ENCODE measurements at places on chromosomes 12 and 14.

- peak; percentile 52 for DNase-seq
Observed at GRCh38 chr14:81164167-81164774, 56.5 kb downstream of the GTF2A1 start.

- no peak for DNase-seq
Observed at GRCh38 chr14:65179918-65180724, 77.8 kb upstream of the MAX start.

DNA sequence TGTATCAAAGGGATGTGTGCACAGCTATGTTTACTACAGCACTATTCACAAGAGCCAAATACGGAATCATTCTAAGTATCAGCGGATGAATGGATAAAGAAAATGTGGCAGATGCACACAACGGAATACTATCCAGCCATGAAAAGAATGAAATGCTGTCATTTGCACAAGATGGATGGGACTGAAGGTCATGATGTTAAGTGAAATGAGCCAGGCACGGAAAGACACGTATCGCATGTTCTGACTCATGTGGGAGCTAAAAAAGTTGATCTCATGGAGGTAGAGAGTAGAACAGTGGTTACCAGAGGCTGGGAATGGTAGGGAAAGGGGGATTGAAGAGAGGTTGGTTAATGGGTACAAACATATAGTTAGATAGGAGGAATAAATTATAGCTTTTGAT, 25.9 kb upstream of the ISM2 start:
- DNase-seq: no peak

GRCh38 chr14:100058777-100059437, 6.3 kb upstream of the EVL start:
- DNase-seq: no peak

DNA sequence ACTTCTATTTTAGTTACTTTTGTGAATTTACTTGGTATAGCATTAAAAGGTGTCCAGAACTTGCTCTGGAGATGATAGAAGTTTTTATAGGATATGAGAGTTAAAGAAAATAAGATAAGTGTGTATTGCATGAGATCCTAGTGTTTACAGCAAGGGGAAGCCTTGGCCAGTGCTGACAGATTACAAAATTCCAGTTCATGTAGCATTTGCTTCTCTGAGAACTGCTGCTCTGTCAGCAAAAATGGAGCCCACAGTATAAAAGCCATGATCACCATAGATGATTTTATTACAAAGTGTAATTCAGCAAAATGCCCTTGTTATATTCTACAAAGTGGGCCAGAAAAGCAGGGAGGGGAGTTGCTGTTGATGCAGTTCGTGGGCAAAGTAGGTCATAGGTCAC, 40.0 kb upstream of the ATF1 start:
- DNase-seq: no peak

GRCh38 chr14:44778604-44779003, 183.1 kb downstream of the KLHL28 start:
- DNase-seq: no peak

DNA sequence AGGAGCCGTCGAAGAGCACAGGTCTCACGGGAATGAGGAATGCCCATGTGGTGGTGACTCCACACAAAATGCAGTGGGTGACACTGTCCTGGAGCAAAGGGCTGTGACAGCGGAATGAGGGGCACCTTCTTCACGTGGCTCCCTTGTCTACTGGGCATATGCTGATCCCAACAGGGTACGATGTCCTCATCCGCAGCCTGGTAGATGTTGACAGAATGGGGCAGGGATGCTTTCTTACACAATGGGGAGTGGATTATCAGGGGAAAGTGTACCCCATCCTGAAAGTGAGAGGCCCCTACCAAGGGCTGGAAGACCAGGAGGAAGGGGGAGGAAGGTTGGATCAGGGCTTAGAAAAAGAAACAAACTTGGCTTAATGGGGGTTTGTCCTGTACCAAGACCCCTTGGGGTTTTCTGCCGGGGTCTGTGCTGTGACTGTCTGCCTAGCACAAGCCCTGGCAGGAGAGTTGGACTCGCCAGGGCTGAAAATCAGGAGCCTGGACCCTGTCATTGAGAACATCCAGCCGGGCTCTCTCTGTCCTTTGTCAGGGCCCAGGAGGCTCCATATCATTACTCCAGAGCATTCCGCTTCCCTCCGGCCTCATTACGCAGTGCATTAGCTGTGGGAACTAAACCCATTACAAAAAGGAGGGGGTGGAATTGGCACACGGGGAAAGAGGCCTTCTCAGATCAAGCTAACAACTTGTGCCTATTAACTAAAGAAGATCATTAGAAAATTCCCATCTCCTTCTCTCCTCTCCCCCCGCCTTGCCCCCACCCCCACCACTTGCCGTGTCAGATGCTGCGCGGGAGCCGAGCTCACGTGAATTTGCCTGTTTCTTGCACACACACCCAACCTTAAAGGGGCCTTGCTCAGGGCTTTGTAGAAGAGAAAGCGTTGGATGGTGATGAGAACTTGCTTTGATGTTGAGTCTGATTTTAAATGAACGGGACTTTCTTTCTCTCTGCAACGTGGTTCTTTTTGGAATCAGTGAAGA, 171.8 kb upstream of the PARP11 start:
- DNase-seq: no peak

- DNase-seq: no peak
Observed at GRCh38 chr14:49769171-49769570, 1.2 kb downstream of the KLHDC2 start.

- no peak for DNase-seq
Observed at GRCh38 chr14:84251411-84252115, 1278.4 kb upstream of the FLRT2 start.

GRCh38 chr12:77294016-77294415, 228.6 kb upstream of the E2F7 start:
- no peak for DNase-seq

DNA sequence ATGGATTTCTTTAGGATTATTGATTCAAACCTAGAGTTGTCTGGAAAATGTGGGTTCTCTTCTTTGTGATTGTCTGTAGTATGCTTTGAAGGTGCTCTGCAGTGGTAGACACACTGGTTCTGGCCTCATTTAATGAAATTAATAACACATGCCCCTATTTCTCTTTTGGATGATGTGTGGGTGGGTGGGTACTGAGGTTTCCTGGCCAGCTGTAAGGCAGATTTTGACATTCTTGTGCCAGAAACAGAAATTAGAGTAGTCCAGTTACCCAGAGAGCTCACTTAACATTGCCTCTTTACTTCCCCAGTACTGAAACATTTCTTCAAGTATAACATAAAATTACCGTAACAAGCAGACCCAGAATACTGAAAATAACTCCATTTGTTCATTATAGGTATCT, 14.4 kb downstream of the TSFM start:
- DNase-seq: no peak

- no peak for DNase-seq
Observed at GRCh38 chr14:33350366-33350990, 411.8 kb downstream of the NPAS3 start.

- no peak for DNase-seq
Observed at GRCh38 chr12:66697404-66697803, 18.5 kb upstream of the GRIP1 start.

GRCh38 chr14:68953196-68953555, 25.9 kb downstream of the ACTN1 start:
- DNase-seq: no peak

- DNase-seq: no peak
Observed at GRCh38 chr14:37223947-37224474, 26.3 kb downstream of the MIPOL1 start.

DNA sequence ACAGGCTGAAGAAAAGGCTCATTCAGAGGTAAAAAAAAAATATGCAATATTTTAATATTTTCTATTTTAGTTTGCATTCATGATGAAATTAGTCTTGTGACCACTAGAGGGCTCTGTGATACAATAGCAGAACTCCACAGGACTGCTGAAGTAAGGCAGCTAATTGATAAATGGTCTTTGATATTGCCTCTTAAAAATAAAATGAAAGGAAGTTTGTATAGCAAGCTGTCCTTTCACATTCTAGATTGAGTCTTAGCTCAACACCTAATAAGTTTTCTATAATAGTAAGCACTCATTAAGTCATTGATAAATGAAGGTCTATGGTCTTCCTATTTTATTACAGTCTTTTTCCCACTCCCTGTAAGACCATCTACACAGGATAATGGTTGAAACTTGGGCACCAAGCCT, 315.7 kb downstream of the NAV3 start:
- DNase-seq: no peak

- DNase-seq: no peak
Observed at GRCh38 chr12:45433441-45433868, 217.6 kb downstream of the ANO6 start.

GRCh38 chr14:71238835-71239234, 331.6 kb downstream of the PCNX1 start:
- no peak for DNase-seq

GRCh38 chr12:94841177-94841576, 162.3 kb downstream of the NDUFA12 start:
- no peak for DNase-seq

GRCh38 chr12:22459838-22460490, 84.4 kb downstream of the C2CD5 start:
- no peak for DNase-seq

Measured in activated T-cell treated with anti-CD3 and anti-CD28 coated beads, Interleukin-2, amount 50 U/mL, for 24 hours (primary cell).